ENCODE measurements at places on chromosomes 5 and 9.
A peak's percentile ranks its signal among the peaks of the same experiment; 100 is the strongest.

DNA sequence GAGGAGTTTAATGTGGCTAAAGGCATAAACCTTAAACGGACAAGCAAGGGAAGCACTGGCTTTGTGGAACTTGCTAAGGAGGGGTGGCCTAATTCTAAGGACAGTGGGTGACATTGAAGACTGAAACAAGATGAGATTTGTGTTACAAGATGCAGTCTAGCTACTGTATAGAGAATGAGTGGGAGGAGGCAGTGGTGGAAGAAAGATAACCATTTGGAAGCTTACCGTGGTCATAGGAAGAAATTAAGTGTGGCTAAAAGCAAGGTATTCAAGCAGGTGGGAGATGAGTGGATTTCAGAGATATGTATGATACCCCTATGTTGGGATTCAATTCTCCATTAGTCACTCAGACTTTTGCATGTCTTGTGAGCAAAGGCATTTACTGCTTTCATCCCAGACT lies 4.6 kb downstream of the PAM start:
- no peak for DNase-seq

DNA sequence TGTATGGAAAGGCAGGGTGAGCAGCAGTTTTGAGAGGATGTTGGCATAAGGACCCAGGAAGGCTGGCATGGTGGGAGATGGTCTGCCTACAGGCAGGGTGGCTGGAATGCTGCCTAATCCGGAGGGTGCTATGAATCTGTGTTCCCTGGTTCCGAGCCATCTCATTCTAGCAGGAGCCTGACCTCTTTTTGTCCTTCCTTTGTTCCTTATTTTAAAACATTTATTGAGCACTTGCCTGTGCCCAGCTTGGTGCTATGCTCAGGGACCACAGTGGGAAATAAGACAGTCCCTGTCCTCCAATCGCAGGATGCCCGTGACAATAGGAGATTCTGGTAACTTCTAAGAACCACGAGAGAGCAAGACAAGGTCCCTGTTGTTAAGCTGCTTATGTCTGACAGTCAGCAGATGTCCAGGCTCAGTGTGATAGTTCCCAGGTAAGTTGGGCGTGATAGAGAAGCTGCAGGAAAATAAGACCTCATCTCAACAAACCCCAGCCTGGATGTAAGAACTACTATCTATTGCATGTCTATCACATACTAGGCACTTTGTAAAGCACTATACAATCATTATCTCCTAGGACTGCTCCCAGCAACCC lies 9.1 kb upstream of the ZBTB34 start:
- no peak for DNase-seq

DNA sequence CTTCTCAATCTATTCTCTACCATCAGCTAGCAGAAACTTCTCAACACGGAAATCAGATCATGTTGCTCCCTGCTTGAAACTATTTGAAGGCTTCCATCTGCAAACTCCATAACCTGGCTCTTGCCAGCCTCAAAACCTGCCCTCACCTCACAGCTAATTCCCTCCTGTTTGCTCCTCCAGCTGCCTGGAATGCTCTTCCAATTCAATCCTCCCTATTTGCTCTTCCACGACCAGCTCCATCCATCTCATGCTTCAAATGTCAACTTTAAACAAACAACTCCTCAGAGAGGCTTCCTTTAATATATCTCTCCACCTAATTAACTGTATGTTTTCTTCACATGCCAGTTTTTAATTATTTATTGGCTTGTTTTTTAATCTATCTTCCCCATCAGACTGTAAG lies 1.5 kb downstream of the PLAA start:
- DNase-seq, result no peak

- no peak for DNase-seq
Observed at GRCh38 chr5:72372331-72372730, 52.2 kb downstream of the PTCD2 start.

GRCh38 chr5:123157791-123158581 lies 68.9 kb downstream of the PRDM6 start:
- DNase-seq, result no peak

GRCh38 chr5:171745602-171746001 lies 40.0 kb upstream of the SMIM23 start:
- DNase-seq, result no peak

- DNase-seq, result no peak
Observed at GRCh38 chr9:73165911-73166310, 14.2 kb downstream of the ANXA1 start.

DNA sequence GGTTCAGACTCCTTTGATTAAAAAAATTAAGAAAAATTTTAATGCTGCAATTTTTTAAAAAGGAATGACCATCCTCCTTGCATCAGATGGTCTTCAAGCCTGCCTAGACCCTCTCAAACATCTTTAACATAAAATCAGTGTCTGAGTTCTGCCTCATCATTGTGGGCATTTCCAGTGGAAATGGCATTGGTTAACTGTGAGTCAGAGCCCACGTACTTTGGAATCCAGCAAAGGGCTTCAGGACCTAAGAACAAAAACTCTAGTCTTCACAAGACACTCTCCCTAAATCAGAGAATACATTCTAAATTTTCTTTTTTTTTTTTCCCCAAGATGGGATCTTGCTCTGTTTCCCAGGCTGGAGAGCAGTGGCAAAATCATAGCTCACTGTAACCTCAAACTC lies 9.4 kb upstream of the C5orf15 start:
- DNase-seq, result no peak

GRCh38 chr5:1910081-1910760 lies 27.5 kb upstream of the IRX4 start:
- DNase-seq, result no peak

DNA sequence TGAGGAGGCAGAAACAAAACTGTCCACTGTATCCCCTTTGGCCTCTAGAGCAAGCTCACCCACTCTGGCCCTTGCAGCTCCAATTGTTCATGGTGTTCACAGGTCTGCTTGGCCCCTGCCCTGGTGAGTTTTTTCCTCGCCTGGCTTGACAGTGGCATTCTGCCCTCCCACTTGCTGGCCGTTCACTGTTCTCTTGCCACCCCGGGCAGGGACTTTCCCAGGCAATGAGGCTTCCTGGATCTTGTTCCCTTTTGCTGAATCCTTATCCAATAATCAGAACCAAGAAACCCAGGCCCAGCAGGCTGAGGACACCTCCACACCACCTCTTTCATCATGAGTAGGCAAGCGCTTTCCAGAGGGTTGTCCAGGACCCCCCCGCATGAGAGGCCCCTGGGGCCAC lies 31.2 kb downstream of the ZNF618 start:
- DNase-seq, result no peak

- DNase-seq, result peak; percentile 61
Observed at GRCh38 chr5:150781706-150782614, 3.4 kb downstream of the SMIM3 start.

- no peak for DNase-seq
Observed at GRCh38 chr9:133730994-133731715, 7.0 kb downstream of the SARDH start.

DNA sequence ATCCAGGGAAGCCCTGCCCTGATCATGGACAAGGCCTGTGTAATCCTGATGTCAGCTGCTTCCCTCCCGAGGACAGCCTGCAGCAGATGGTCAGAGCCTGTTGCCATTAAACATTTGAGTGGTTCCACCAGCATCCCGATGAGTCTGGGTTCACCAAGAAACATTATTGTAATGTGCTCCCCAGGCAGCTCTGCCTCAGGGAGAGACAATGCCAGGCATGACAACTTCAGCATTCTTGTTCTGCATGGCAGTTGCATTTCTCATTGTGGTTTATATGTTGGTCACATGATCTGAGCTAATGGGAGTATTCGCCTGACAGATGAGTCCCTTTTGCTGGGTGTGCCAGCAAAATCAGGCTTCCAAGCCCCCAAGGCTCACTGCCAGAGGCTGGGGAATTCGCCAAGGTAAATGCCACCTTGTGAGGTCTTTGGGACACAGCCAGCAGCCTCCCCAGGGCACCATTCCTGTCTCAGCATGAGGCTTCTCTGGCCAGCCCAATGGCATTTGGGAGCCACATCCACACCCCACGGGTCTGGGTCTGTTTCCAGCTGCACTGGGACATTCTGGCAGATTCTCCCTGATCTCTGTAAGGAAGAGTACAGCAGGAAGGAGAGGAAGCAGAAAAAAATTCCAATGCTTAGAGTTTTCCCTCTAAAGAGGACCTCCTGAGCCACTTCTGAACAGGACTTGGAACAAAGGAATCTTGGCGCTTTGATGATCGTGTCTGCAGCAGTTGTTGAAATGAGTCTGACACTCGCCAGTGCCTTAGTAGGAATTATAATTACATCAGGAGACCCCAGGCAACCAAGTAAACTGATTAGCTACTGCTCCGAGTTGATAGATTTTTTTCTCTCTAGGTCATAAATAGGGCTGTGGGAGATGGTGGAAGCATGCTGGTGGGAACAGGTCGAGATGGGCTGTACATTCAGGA lies 18.7 kb downstream of the KCNIP1 start:
- DNase-seq, result peak; percentile 92

DNA sequence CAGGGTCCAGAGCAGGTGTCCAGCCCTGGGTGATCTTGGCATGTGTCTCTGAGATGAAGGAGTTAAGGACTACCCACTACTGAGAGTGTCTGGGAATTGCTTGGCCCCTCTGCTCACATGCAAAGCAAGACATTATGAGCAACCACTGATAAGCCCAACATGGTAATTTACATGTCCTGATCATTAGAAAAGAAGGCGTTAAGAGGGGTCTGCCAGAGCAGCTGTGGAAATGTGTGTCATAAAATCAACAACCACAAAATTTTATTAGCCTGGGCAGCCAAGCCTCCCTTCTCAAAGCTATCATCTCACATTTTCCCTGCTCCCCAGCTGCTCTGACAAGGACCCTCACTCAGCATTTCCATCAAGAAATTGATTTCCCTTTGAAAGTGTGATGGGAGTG lies 351.0 kb downstream of the SPOCK1 start:
- no peak for DNase-seq

- DNase-seq, result no peak
Observed at GRCh38 chr9:7298123-7298522, 501.5 kb downstream of the DMAC1 start.

DNA sequence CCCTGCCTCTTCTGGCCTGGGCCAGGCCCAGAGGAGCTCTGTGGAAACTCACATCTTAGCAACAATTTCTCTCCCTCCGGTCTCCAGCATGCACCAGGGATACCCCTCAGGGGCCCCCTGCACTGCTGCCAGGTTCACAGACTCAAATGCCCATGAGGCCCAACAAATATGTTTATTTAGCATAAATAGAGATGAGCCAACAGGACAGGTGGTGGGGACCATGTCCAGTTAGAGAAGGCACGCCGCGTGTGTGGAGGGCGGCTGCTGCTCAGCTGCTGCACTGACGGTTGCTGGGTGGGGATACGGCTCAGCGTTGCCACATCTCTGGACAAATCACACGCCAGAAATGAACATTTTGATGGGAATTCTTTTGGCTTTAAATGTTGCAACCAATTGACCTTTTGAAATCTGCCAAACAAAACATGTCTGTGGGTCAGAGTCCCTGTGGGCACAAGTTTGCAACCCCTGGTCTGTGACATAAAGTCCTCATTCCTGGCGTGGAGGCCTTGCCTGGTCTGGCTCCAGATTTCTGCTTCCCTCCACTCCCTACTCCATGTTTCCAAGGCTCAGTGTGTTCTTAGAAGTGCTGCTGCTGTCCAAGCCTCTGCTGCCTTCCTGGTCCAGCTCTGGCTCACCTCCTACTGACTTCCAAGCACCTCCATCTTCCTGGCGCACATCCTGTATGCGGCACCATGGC lies 88.9 kb downstream of the AMBP start:
- DNase-seq, result no peak

- DNase-seq, result no peak
Observed at GRCh38 chr5:60701321-60701968, 1.5 kb upstream of the DEPDC1B start.

DNA sequence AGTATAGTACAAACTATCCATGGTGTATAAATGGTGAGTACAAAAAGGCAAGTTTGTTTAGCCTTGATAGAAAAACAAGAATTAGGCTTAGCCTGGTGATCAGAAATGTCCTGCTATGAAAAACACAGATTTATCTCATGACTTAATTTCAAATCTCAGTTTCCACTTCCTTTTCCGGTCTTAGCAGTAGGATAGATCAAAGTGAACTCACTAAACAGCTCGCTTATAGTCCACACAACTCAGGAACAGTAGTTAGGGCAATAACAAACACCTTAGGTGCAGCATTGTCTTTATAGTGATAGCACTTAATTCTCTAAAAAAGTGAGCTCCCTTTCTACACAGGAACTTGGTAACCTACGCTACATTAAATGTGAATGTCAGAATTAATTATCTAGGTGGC lies 11.4 kb downstream of the GOLGA1 start:
- DNase-seq, result no peak

GRCh38 chr5:151234476-151235238 lies 10.8 kb upstream of the CCDC69 start:
- DNase-seq, result no peak

- DNase-seq, result peak; percentile 72
Observed at GRCh38 chr9:136886610-136887597, 588 bp downstream of the TRAF2 start.

- DNase-seq, result no peak
Observed at GRCh38 chr9:34570376-34570775, 19.1 kb downstream of the CNTFR start.

DNA sequence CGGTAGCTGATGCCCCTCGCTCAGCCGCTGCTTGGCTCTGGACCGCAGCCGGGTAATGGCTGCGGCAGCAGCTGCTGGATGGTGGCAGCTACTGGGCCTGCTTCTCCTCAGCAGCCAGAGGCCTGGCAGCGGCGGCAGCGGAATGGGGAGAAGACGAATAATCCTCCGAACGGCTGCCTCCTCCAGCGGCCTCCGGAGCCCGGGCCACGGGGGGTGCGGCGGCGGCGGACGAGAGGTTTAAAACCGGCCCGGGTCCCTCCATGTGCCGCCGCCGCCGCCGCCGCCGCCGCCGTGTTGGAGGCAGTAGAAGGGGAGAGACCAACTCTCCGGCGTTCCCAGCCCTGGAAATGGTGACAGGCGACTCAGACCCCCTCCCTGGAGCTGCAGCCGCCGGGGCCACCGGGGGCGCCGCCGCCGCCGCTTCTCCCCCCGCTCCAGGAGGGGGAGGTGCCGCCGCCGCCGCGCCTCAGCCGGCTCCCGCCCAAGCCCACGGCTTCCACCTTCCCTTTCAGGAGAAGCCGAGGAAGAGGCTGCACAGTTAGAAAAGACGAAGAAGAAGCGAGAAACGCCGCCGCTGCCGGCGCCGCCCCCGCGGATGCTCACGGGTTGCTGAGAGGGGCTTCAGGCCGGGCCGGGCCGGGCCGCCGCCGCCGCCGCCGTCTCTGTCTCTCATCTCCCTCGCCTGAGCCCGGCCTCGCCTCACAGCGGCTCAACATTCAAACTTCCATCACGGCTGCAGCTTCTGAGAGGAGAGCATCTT lies 118.4 kb upstream of the PRSS3 start:
- peak; percentile 60 for DNase-seq

GRCh38 chr5:65395526-65396155 lies 86.1 kb downstream of the ADAMTS6 start:
- no peak for DNase-seq

DNA sequence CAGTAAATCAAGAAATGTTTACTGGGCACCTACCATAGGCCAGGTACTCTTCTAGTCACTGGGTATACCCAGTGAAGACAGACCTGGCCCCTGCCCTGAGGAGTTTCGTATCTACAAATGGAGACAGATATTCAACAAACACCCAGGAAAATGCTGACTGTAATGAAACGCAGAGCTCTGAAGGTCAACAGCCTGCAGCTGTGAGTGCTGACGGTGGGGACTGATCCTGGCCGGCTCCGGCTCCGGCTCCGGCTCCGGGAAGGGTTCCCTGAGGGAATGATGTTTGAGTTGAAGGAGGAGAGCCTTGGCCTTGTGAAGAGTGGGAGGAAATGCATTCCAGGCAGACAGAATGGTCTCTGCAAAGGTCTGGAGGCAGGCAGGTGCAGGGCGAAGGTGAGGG lies 23.1 kb downstream of the FGFR4 start:
- no peak for DNase-seq

All from NCI-H345 (cell line).